ENCODE measurements at places on chromosomes 16 and 17.

GRCh38 chr17:62745806-62746205, 62.3 kb downstream of the MARCHF10 start:
- no peak for DNase-seq

GRCh38 chr16:28820016-28820415, 2.8 kb upstream of the ATXN2L start:
- DNase-seq: no peak

- no peak for DNase-seq
Measured at GRCh38 chr17:75361996-75362395, 43.5 kb downstream of the GRB2 start.

DNA sequence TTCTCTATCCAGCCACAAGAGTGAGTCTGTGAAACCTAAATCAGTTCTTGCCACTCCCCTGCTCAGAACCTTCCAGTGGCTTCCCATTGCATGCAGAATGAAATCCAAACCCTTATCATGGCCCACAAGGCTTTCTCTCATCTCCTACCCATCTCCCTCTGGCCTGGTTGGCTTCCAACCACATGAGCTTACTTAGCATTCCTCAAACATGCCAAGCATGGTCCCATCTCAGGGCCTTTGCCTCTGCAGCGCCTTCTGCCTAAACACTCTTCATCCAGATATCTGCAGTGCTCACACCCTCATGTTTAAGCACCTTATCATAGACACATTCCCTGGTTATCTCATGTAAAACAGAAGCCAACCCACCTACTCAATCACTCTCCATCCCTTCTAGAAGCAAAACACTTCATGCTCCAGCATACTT, 15.5 kb downstream of the TK2 start:
- DNase-seq: no peak

- no peak for DNase-seq
Measured at GRCh38 chr16:89063768-89064320, 29.8 kb upstream of the ACSF3 start.

- DNase-seq: no peak
Measured at GRCh38 chr16:83310816-83311215, 497.0 kb upstream of the HSBP1 start.

DNA sequence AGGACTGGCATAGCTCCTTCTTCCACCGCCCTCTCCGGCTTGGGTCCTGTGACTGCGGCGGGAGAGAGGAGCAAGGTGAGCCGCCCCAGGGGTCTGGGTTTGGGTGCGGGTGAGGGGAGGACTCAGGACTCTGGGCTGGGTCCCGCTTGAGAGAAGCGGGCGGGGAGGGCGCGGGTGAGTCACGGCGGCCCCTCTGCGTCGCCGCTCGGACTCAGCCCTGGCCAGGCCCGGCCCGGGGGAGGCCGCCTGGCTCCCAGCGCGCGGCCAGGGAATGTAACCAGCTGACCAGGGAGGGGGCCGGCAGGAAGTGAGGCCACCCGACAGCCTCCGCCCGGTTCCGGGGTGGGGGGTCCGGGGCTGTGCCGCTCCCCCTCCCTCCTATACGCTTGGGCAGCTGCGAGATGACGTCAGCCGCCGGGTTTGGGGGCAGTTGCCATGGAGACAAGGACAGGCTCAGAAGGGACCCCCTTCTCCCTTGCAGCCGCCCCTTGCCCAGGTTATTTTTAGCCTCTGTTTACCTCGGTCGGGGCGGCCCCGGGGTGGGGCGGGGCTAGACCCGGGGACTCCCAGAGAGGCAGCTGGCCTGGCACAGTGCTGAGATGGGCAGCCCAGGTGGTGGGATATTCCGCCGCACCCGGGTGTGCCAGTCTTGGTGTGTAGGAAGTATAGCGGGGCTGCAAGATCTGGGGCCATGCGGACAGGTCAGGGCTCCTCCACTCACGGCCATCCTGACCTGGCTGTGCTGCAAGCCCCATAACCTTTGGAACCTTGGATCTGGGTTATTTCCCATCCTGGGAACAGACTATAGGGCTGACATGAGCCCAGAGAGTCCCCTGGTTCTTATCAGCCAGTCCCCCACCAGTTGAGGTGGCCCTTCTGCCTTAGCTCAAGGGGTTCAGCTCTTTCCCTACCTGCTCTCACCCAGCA, 1.6 kb downstream of the RIPOR1 start:
- DNase-seq: no peak

- no peak for DNase-seq
Measured at GRCh38 chr17:50064253-50065001, 8.5 kb downstream of the ITGA3 start.

DNA sequence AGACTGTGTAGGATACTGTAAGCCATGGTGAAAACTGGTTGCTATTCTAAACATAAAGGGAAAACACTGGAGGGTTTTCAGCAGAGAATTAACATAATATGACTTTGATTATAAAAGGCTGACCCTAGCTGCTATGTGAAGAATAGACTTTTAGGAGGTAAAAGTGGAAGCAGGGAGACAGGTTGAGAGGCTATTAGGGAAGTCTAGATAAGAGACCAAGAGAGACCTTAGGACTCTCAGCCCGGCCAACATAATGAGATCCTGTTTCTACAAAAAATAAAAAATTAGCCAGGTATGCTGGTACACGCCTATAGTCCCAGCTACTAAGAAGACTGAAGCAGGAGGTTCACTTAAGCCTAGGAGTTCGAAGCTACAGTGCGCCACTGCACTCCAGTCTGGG, 393.2 kb upstream of the PMFBP1 start:
- no peak for DNase-seq

DNA sequence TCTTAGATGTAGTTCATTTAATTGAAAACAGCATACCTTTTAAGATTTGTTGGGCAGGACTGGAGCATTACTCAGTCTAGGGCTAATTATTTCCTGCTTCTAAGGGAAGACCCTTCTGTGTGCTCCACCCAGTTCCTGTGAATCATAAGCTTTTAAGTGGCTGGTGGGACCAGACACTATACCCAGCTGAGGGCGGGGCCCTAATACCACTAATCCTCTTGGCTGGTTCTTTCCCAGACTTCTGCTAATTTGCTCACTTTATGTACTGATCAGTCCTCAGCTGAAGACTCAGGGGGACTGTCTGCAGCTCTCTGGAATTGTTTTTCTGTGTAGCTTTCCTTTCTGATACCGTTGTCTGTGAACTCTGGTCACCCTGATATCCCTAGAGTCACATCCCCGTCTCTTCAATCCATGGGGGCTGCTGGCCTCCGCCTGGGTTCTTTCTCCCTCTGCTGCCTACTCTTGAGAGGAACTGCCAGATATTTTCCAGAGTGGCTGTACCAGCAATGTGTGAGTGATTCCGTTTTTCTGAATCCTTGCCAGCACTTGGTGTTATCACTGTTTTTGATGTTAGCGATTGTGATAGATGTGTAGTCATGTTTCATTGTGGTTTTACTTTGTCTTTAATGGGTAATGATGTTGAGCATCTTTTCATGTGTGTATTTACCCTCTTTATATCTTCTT, 35.1 kb downstream of the MFSD11 start:
- peak; percentile 18 for DNase-seq

- DNase-seq: no peak
Measured at GRCh38 chr17:39607851-39608130, at the start of gene NEUROD2. Gene NEUROD2, minus strand, starts transcription at chr17:39607920. Its CDS starts 1,321 bp downstream, at chr17:39606599.

DNA sequence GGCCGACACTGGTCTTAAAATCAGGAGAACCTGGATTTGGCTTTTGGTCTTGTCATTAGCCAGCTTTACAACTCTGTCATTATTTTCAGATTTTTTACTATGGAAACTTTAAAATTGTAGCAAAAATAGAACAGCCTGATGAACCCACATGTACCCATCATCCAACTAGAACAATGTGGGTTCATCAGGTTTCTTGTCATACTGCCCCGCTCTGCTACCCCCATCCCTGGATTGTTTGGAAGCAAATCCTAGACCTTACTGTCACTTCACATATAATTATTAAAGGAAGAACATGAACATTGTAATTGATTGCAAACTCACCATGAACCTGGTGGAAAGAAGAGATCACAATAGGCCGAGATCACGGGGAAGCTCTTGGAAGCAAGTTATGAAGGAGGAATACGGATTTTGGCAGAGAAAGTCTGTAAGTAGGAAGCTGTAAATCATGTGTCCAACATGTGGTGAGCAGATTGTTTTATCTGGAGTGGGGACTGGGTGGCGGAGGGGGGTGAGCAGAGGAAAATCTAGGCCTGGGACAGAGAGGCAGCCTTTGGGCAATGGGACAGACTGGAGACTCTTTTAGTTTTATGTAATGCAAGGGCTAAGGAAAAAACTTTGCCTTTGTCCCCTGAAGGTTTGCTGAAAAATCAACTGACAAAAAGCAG, 67.0 kb downstream of the PITPNC1 start:
- no peak for DNase-seq

- DNase-seq: no peak
Measured at GRCh38 chr17:9239246-9239792, 218.0 kb downstream of the NTN1 start.

- DNase-seq: no peak
Measured at GRCh38 chr17:32314636-32315035, 27.3 kb downstream of the C17orf75 start.

DNA sequence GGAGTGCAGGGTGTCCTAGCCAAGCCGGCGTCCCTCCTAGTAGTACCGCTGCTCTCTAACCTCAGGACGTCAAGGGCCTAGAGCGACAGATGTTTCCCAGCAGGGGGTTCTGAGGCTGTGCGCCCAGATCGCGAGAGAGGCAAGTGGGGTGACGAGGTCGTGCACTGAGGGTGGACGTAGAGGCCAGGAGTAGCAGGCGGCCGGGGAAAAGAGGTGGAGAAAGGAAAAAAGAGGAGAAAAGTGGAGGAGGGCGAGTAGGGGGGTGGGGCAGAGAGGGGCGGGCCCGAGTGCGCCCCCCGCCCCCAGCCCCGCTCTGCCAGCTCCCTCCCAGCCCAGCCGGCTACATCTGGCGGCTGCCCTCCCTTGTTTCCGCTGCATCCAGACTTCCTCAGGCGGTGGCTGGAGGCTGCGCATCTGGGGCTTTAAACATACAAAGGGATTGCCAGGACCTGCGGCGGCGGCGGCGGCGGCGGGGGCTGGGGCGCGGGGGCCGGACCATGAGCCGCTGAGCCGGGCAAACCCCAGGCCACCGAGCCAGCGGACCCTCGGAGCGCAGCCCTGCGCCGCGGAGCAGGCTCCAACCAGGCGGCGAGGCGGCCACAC, at the start of gene MMP2:
TSS of gene MMP2 (plus strand) at position 372 of the 603 bp plus-strand sequence. CDS start 282 bp downstream, outside the sequence.
- no peak for DNase-seq

DNA sequence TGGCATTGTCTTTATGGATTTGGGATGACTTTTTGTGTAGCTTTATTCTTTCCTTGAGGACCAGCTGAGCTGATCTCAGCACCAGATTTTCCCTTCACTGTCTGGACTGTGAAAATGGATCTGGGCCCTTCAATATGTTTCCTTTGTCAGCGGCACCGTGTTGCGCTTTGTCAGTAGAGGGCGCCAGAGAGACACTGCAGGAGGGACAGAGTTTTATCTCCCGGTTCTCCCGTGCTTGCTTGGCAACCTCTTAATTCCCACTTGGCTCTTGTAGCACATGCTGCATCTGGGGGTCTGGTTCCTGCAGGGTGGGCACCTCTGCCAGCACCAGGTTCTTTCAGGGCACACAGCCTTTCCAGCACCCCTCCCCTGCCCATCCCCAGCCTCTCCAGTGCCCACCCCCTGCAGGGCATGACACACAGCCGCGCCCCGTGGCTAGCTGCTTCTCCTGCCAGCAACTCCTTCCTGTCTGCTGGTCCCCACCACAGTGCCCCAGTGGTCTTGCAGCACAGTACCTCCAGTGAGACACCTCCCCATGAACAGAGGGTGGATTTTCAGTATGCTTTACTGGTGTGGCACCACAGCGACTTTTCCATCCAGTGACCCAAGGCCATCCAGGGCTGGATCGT, 19.6 kb downstream of the OR1D5 start:
- DNase-seq: no peak

DNA sequence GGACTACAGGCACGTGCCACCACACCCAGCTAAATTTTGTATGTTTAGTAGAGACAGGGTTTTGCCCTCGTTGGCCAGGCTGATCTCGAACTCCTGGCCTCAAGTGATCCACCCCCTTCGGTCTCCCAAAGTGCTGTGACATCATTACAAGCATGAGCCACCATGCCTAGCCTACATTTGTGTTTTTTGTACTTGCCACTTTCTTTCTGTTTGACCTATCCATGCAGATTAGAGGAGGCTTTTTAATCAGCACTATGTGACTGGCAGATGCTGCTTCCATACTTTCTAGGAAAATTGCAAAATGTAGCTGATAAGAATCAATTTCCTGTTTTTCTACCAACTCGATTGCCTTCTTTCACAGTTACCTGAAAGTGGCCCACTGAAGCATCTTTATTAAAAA, 57.3 kb downstream of the B9D1 start:
- DNase-seq: no peak

GRCh38 chr16:64982581-64982980, 139.3 kb downstream of the CDH11 start:
- DNase-seq: no peak

DNA sequence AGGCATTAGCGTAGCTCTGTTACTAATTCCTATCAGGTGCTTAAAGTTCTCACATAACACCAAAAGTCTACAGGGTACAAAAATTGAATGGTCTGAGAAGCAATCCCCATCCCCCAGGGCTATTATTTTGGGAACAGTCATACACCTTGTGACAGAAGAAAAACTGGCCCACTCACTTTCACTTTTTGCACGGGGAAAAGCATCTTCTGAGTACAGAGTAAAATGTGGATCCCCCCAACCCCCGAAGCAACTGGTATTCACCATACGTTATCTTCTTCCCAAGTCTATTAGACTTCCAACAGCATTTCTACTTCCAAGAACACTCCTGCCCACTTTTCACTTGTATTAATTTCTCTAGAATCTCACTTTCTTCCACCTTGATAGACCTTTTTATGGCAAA, 11.8 kb downstream of the GGA3 start:
- DNase-seq: no peak

DNA sequence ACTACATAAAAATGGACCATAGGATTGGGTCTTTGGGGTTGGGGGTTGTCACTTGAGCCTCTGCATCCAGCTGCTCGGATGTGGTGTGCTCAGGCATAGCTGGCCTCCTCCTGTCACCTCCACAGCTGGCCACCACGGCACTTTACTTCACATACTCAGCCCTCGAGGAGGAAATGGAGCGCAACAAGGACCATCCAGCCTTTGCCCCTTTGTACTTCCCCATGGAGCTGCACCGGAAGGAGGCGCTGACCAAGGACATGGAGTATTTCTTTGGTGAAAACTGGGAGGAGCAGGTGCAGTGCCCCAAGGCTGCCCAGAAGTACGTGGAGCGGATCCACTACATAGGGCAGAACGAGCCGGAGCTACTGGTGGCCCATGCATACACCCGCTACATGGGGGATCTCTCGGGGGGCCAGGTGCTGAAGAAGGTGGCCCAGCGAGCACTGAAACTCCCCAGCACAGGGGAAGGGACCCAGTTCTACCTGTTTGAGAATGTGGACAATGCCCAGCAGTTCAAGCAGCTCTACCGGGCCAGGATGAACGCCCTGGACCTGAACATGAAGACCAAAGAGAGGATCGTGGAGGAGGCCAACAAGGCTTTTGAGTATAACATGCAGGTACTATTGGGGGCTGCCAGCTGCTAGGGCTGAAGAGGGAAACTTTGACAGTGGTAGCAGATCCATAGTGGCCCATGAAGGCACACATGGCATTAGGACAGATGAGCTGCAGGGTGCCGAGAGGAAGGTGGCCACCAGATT, 30.8 kb downstream of the CDIP1 start:
- no peak for DNase-seq

DNA sequence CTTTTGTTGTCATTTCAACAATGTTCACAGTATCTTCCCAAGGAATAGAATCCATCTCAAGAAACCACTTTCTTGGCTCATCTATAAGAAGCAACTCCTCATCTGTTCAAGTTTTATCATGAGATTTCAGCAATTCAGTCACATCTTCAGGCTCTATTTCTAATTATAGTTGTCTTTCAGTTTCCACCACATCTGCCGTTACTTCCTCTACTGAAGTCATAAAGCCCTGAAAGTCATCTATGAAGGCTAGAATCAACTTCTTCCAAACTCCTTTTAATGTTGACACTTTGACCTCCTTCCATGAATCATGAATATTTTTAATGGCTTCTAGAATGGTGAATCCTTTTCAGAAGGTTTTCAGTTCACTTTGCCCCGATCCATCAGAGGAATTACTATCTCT, 102.1 kb downstream of the CDH13 start:
- DNase-seq: no peak
